CD4-positive, alpha-beta T cell treated with Interleukin-17A for 4 hours (primary cell): ENCODE measurements at places on chromosomes 7 and 10.

DNA sequence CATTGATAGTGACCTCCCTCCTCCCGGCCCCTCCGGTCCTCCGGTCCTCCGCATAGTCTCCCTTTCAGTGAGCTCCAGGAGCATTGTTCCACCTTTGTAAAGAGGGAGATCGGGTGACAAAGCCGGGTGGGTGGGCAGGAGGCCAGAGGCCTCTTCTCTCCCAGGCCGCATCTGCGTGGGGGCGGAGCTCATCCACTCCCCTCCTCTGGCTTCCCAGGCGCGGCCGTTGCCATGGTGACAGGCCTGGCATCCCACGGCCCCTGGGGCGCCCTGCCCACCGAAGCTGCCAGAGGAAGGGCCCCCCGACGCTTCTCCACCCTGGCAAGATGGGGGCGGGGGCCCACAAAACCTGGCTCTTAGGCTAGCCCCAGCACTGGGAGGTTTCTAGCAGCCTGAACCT, 4.4 kb upstream of the FZD9 start:
- DNase-seq = no peak

DNA sequence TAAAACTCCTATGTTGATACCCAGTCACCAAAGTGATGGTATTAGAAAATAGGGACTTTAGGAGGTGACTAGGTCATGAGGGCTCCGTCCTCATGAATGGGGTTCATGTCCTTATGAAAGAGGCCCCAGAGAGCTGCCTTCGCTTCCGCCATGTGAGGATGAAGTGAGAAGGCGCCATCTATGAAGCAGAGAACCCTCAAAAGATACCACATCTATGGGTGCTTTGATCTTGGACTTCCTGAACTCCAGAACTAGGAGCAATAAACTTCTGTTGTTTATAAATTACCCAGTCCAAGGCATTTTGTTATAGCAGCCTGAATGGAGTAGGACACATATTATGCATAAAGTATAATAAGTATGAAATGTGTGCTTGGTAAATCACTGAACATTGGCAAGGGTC, 8.1 kb upstream of the PDSS1 start:
- DNase-seq = no peak

DNA sequence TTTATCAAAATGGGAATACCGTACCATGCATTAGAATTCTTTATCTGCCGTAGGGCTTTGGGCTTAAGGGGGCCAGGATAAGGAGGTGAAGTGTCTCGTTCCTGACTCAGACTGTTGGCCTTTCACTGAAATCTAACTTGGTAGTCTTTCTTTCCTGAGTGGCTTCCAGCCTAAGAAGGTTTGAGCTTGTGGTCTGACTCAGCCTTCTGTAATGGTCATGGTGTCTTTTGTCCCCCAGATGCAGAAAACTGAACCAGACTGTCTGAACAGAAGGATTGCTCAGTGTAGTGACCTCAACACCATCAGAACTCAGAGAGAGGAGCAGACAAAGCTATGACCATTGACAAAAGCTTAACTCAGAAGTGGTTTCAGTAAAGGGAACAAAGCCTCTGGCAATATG, 39.5 kb downstream of the WNT2 start:
- no peak for DNase-seq

GRCh38 chr7:129556607-129557133, 54.3 kb downstream of the SMKR1 start:
- no peak for DNase-seq

- no peak for DNase-seq
Observed at GRCh38 chr7:88105231-88105630, 114.6 kb downstream of the SRI start.

GRCh38 chr10:34520084-34520483, 295.0 kb downstream of the PARD3 start:
- no peak for DNase-seq

GRCh38 chr7:142539901-142540300, 209.4 kb upstream of the PRSS1 start:
- DNase-seq = no peak

- DNase-seq = no peak
Observed at GRCh38 chr7:30430276-30430675, 48.3 kb downstream of the NOD1 start.

- DNase-seq = no peak
Observed at GRCh38 chr10:70753026-70753663, 32.0 kb downstream of the TBATA start.

- peak; percentile 84 for DNase-seq
Observed at GRCh38 chr10:68826764-68827591, at the start of gene STOX1. Gene STOX1, plus strand, starts transcription at chr10:68827531. Its CDS starts 93 bp downstream, at chr10:68827624.

GRCh38 chr7:85022064-85022697, 164.7 kb downstream of the SEMA3D start:
- no peak for DNase-seq

GRCh38 chr7:51316262-51316665, 345 bp downstream of the COBL start:
- DNase-seq = no peak

DNA sequence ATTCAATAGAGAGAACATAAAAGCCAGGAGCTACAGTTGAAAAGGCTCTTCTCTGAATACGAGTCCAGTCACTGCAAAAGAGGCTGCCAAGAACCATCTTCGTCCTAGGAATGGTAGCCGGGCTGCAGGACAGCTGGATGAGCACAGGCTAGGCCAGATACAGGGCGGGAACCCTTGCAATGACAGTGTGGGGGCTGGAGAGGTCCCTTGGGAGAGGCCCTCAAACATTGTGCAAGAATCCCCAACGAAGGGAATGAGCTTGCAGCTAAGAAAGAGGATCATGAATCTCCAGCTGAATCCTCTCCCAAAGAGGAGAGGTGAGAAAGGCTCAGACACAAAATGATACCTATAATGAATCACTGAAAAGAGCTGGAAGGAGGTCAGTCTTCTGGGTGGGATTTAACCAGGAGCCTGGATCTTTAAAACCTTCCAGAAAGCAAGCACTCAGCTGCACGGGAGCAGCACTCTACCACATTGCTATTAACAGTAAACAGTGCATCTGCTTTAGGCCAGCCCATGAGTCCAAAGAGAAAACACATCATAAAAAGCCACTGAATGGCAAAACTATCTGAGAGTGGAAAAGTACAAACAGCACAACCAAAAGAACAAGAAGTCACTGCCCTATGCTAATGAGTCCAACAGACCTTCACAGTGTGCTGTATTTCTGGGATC, 287.9 kb downstream of the TNS3 start:
- no peak for DNase-seq

DNA sequence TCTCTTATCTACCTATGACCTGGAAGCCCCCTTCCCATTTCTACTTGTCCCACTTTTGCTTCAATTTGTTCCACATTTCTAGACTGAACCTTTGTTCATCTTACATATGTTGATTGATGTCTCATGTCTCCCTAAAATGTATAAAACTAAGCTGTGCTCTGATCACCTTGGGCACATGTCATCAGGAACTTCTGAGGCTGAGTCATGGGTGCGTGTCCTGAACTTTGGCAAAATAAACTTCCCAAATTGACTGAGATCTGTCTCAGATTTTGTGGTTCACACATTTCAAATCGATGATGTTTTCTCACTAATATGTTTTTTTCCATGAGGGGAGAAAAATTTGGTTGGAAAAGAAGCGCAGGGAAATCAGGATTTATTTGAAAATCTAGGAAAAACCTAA, 406.2 kb upstream of the LRRTM3 start:
- DNase-seq = no peak

DNA sequence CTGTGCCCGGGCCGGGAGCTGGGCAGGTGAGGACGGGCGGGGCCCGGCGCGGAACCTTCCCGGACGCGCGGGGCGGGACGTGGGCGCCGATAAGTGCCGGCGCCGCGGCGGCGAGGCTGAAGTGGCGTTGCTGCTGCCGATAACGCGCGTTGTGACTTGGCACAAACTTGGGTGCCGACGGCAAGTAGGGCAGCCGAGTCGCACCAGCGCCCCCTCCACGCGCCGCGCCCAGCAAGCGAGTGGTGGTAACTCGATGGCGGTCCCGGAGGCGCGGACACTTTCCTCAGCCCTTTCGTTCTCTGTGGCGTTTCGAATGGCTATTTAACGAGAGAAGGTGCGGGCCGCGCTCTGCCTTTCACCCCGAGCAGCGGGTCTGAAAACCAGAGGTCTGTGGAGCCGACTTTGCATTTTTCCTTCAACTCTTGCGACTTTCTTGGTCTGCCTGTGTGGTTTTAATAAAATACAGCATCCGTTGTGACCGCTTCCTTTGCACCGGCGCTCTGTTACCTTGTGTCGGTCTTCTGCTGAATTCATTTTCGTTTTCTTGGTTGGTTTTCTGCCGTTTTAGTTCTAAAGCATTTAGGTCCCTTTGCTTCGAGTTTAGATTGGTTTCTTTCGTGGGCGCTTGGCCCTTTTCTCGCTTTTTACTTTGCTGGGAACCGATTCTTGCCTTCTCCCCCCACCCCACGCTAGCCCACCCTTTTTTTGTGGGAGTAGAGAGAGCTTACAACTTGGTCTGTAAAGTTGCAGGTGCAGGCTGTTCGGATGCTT, 701 bp downstream of the STK17A start:
- peak; percentile 75 for DNase-seq

- no peak for DNase-seq
Observed at GRCh38 chr7:128112781-128113221, 81.6 kb upstream of the LRRC4 start.

DNA sequence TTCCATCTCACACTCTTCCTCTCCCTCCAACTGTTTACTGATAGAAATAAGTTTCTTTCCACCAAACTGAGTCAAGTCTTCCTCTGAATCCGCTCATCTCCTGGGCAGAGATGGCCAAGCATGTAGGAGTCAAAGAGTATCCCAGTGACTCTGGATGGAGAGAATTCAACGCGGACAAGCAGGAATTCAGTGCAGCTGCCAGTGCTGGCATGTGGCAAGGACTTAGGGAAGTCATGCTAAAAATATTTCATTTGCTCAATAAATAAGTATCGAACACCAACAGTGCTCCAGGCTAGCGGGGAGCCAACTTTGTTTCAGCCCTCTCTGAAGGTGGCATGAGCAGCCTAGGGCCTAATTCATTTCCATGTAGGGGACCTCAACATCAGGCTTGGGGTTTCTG, 351.6 kb upstream of the ZMIZ1 start:
- no peak for DNase-seq

DNA sequence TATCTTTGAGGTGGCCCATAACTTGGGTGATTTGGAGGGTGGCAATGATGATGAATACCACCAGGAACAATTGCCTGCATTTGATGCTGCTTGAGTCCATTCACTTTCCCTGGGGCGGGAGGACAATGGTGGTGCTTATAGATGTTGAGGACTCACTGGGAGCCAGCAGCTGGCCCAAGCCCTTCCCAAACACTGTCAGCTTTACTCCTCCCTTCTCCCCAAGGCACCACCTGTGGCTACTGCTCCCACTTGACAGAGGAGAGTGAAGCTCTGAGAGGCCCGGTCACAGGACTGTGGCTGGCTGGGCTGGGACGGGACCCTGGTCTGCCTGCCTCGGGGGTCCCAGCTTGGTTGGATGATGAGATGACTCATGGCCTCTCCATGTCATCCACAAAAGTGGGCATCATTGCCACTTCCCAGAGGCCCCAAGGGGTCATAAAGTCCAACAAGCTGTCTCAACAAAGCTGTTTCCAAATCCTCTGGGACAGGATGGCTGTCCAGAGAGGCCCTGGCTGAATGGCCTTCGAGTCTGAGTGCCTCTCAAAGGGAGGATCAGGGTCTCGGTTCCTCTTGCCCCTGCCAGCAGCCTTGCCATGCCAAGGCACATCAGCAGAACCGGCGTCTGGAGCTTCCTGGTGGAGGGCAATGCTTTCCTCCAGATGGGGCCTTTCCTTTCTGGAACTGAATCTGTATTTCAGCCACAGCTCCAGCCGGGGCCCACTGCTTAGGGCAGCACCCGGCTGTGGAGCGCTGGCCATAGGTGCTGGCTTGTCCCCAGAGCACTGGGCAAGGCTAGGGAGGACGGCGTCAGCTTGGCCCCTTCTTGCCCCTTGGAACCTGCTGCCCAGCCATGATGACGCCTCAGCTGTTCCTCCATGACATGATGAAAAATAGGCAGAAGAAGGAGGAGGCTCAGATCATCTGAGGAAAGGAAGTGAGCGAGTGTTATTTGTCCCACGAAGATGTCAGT, 47.0 kb upstream of the PLEKHA1 start:
- no peak for DNase-seq

- DNase-seq = no peak
Observed at GRCh38 chr7:47366211-47366610, 215.7 kb downstream of the TNS3 start.

DNA sequence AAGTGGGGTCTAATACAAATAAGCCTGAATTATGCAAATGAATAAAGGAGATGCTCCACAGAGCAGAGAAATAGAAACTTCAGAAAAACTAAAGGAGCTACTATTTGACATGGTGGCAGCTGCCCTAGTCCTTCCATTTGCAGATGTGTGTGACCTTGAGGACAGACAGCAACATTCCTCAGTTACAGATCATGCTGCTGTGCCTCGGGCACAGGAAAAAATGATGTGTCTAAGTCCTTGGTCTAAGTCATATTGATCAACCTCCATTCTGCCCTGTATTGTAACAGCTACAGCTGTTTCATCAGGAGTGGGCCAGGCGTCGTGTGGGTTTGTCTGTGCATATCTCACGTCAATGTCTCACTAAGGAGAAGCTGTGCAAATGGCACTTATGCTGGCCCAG, 710.4 kb downstream of the TNS3 start:
- DNase-seq = no peak

GRCh38 chr10:73232887-73233286, 14.2 kb downstream of the DNAJC9 start:
- no peak for DNase-seq

- DNase-seq = no peak
Observed at GRCh38 chr10:83965473-83965872, 173.8 kb upstream of the GHITM start.

GRCh38 chr10:95208702-95209391, 14.8 kb downstream of the ACSM6 start:
- no peak for DNase-seq

DNA sequence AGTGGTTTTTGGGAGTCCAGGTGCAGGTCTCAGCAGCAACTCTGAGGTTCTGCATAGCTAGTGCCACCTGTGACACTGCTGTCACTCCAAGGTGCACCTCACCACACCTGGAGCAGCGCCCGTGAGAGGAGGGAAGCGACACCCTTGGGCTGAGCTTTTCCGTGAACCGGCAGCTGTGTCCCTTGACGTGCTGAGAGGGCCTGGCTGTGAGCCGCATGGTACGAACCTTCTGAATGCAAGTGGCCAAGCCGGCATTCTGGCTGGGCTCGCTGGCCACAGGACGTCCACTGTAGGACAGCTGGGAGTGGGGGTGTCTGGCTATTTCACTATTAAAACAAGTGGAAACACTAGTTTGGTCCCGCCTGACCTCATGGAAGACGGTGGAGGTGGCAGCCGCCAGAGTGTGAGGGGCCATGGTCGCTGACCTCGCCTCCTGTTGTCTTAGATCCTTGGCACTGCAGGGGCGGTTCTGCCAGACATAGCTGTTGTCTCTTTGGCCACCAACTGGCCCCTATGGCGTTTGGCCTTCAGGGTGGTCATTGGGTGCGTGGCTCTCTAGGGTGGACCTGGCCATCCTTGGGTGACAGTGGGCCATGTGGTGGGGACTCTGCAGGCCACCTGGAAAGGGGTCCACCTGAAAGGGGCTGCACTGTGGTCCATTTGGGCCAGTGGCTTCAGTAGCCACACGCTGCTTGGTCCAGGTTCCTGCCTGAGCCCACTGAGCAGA, 12.9 kb downstream of the INPP5A start:
- DNase-seq = peak; percentile 8

- DNase-seq = no peak
Observed at GRCh38 chr10:98339799-98340198, 71.8 kb upstream of the LOXL4 start.
